ENCODE measurements at places on chromosomes 3 and 15.
A peak's percentile ranks its signal among the peaks of the same experiment; 100 is the strongest.

DNA sequence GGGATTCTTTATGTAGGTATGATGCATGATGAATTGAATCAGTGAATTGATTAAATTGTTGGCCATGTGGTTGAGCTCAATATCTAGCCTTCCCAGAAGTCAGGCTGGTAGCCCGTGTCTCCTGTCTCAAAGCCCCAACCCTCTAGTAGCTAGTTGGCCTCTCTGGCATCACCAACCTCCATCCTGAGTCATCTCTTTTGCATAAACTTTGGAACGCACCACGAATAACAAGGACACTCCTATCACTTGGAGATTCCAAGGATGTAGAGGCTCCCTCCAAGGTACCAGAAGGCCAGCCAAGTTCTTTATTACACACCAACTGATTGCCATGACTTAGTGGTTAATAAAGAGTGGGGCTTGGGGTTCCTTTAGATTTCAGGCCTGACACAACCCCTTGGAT is 148.4 kb downstream of the APBA2 start:
- no peak for DNase-seq

- DNase-seq, result no peak
Measured at GRCh38 chr3:52339612-52340011, 23.5 kb downstream of the DNAH1 start.

DNA sequence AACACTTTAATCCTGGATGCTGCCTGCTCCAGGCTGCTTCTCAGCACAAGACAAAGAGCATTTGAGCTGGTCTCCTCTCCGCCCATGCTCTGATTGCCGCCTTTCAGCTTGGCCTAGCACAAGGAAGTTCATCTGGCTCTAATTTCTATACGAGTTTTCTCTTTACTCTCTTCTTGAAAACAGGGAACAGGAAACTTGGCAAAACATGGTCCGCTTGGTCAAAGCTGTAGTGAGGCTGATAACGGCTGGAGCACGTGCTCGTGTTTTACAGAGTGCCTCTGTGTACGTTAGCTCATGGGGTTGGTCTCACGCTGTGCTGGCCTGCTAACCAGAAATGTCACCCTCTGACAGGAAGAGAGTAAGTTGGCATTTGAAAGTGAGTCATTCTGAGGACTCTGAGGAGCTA is 19.2 kb downstream of the RARRES1 start:
- DNase-seq, result peak; percentile 70

DNA sequence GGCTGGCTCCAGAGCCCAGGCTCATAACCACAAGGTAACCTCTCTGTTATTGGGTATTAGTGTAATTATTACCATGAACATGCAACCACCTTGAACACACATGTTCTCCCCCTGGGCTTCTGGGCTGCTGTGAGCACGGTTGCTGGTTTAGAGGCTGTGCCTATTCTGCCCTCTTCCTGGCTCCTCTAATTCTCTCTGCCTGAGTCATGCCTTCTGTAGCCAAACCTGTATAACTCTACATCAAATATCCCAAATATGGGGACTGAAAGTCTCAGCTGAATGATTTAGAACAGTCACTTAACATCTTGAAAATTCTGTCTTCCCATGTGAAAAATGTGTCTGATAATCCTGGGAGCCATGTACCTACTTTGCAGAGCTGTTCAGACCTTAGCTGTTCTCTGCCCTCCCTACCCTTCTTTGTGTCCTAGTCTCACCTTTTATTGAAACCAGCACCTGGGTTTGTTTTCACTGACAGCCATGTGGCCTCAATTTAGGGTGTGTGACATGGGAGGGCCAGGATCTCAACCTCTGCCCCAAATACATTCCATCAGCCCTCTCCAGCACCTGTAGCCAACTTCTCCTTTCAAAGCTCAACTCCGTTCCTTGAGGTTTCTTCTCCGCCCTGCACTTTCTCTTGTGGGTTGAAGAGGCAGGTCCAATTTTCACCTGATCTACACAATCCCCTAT is 60.7 kb downstream of the PDZRN3 start:
- no peak for DNase-seq

DNA sequence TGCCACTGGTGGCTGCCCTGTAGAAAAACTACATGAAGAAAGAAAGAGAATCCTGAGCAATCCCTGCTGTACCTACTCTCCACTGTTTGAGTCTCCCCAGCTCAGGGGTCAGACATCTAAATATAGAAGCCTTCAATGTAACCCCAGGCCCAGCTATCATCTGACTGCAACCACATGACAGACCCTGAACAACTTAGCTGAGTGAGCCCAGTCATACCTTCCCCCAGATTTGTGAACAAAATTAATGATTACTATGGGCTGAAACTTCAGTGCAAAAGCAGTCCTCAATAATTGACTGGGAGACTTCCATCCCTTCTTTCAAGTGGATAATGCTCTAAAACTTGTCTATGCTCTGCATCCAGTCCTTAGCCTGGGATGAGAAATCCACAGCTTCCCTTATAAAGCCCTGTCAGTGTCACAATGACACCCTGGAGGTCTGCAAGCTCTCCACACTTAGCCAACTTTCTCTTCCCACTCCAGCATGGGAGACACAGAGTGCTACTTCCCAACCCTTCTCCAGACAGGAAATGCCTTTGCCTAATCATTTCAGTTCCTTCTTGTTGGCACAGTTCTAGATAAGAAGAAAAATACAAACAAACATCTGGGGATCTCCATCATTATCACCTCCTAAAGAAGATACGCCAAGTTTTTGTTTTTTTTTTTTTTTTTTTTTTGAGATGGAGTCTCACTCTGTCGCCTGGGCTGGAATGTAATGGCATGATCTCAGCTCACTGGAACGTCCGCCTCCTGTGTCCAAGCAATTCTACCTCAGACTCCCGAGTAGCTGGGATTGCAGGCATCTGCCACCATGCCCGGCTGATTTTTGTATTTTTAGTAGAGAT is 198.5 kb upstream of the GADL1 start:
- no peak for DNase-seq

DNA sequence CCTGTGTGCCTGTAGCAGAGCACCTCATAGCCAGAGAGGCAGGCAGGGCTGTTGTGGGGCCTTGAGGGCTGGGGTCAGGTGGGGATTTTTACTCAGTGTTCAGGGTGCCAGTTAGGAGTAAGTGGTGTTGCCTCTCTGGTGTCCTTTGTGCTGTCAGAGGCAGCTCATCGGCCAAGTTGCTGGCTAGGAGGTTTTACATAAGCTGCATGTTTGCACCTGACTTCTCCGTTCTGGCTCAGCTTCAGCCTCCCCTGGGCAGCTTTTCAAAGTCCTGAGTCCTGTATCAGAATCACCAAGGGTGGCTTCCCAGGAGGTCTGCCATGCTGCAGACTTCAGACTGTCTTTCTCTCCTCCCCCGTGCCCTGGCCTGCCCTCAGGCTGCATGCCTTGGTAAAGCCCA is 242.6 kb upstream of the TPM1 start:
- peak; percentile 47 for DNase-seq

DNA sequence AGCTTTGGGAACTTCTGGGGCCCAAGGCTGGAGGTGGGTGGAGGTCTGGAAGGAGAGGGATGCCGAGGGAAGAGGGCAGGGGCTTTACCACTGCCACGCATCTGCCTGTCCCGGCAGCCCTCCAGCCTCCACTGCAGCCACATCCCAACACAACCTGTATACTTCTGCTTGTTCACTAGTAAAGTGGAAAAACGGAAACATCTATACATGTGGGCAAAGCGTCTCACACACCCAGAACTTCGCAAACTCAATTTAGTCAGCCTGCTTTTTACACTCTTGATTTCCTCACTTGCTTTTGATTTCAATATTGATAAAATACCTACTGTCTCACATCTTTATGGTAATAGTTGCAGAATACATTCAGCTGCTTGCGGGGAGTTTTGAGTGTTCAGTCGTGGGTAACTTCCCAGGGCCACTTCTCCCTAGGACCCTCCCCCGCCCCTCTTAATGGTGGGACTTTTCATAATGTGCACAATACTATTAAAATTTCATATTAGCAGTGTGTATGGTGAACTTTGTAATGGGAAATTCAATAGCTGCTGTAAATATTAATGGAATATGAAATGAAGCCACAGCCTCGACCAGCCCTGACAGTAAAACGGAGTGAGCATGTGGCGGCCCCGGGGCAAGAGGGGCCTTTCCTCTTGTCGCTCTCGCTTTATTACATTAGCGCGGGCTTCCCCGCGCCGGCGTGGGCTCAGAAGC is 85.2 kb downstream of the NR2F2 start:
- no peak for DNase-seq

DNA sequence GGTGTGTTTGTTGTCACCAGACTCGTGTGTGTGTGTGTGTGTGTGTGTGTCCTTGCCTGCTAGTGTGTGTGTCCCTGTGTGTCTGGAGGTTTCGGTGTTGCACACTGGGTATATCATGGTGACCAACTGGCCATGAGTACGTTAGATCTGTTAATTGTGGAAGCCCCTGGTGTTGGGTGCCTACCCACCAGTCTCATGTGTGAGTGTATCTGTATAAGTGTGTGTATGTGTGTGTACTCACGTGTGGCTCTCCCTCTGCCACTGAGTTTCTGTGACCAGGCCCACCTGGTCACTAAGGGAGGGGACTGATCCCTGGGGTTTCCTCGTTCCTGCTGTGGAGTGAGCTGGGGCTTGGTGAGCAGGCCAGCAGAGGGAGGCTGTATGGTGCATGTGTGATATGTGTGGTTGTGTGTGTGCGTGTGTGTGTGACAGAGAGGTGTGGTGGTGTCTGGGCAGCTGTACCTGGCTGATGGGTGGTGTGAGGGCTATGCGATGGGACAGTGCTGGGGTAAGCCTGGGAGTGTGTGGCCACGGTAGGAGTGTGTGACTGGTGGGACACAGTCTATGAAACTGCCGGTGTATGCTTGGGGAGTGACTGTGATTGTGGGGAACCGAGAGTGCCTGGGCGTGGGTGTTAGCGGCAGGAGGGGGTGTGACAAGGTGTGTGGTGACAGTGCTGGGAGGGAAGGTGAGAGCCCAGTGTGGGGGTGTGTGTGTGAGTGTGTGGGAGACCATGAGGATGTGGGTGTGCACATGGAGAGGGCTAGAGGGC is 1.8 kb downstream of the PRKCD start:
- DNase-seq, result no peak

DNA sequence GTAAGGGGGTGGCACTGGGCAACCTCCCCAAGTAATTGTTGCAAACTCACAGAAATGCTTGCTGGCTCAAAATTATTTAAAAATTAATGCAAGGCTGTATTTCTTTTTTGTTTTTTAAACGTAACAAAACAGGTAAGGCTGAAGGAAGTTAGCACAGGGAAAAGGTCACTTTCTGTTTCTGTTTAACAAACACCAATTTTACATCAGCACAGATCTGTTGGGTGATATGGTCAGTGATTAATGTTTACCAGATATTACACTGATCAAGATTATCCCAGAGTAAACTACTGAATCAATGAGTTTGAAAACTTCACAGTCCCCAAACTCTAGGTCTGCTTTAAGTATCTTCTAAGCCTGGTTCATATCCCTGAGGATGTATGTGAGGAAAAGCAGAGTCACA is 558.0 kb downstream of the FOXP1 start:
- no peak for DNase-seq

- DNase-seq, result no peak
Measured at GRCh38 chr15:90019611-90020010, 18.5 kb downstream of the ZNF710 start.

GRCh38 chr15:57655809-57656208 is 50.7 kb upstream of the POLR2M start:
- no peak for DNase-seq

All from heart left ventricle (tissue), 16 donors.